ENCODE measurements at places on chromosomes 7 and 10. TPM values are rescaled to one million over a fixed set of nuclear protein-coding genes. Genes with fewer than 3 reads are reported as not detected.

GRCh38 chr7:74371381-74372341, 82.0 kb upstream of the GTF2IRD1 start:
- DNase-seq = peak; percentile 50

TMEM236 gene
- 0.16 TPM for total RNA-seq

GRCh38 chr7:155405399-155406318, 52.3 kb upstream of the EN2 start:
- no peak for DNase-seq

LCOR gene
- 110 TPM for total RNA-seq

CUL1 gene
- 60.2 TPM for total RNA-seq

- no peak for DNase-seq
Measured at GRCh38 chr7:128781126-128781525, 5.5 kb upstream of the OPN1SW start.

- no peak for DNase-seq
Measured at GRCh38 chr7:43313628-43314378, 201.4 kb downstream of the HECW1 start.

CCDC7 gene
- 146 TPM for total RNA-seq

- no peak for DNase-seq
Measured at GRCh38 chr7:22882106-22882505, 59.5 kb upstream of the TOMM7 start.

DNA sequence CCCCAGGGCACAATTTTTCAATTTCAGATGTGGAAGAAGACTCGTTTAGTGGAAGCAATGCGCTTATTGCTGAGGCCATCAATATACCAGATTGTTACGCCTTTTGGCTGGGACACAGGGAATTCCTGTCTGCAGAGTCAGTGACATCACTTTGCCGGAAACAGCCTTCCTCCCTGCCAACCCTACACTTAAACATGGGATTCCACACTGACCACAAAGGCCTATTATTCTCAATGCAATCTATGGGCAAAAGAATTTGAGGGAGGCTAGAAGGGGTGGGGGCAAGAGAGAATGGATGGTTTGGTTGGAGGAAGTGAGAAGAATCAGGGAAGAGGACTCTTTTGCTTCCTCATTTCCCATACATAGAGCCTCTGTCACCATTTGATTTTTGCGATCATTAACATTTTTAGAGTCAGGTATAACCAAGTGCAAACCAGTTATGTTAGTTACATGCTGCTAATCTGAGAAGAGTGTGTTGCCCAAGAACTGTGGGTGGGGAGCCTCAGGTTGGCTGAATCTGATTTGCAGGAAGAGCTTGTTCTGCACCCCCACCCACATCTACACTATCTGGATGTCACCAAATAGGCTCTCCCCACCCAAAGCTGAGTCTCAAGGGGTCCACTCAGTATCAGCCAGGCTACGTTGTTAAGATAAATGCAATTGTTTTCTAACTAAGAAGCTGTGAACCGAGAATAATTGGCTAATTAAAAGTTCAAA, 58.2 kb downstream of the ENTPD1 start:
- DNase-seq = no peak

- no peak for DNase-seq
Measured at GRCh38 chr7:136874393-136875032, 6.1 kb downstream of the CHRM2 start.

GRCh38 chr10:101388676-101389276, 34.8 kb downstream of the BTRC start:
- no peak for DNase-seq

AMPH gene
- 17.0 TPM for total RNA-seq

GRCh38 chr7:108404509-108405420, 51.5 kb downstream of the NRCAM start:
- no peak for DNase-seq

GRCh38 chr7:158246272-158246959, 341.2 kb downstream of the PTPRN2 start:
- DNase-seq = no peak

- no peak for DNase-seq
Measured at GRCh38 chr7:70338015-70338414, 739.7 kb downstream of the AUTS2 start.

- DNase-seq = no peak
Measured at GRCh38 chr10:33813415-33813814, 478.9 kb upstream of the NRP1 start.

DNA sequence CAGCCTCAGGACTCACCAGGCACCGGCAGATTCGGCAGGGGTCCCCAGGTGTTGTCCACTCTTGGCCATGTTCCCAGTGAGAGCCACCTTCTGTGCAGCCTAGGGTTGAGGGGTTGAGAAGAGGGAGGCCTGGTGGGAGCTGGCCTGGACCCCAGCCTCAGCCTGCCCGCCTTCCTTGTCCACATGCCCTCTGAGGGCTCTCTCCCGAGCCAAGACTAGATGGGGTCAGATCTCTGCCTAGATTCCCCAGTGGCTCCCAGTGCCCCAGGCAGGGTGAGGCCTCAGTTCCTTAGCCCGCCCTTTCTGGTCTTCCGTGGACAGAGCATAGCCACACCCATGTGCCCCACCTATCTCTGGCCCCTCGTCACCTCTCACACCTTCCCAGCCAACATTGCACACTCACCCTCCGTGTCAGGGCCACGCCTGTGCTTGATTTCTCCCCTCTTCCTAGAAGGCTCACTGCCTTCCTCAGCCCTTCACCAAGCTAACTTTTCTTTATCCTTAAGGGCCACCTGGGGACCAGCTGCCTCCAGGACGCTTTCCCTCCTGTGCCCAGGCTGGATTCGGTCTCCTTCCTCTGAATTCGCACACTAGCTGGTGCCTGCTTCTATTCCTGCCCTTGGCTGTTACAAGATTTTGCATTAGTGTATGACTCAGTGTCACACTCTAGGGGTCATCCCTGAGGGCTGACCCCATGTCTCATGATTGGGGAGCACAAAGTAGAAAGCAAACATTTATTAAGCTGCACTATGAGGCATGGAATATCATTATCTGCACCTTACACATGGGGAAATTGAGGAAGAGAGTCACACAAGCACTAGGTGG, 7.5 kb downstream of the KCP start:
- DNase-seq = no peak

DNA sequence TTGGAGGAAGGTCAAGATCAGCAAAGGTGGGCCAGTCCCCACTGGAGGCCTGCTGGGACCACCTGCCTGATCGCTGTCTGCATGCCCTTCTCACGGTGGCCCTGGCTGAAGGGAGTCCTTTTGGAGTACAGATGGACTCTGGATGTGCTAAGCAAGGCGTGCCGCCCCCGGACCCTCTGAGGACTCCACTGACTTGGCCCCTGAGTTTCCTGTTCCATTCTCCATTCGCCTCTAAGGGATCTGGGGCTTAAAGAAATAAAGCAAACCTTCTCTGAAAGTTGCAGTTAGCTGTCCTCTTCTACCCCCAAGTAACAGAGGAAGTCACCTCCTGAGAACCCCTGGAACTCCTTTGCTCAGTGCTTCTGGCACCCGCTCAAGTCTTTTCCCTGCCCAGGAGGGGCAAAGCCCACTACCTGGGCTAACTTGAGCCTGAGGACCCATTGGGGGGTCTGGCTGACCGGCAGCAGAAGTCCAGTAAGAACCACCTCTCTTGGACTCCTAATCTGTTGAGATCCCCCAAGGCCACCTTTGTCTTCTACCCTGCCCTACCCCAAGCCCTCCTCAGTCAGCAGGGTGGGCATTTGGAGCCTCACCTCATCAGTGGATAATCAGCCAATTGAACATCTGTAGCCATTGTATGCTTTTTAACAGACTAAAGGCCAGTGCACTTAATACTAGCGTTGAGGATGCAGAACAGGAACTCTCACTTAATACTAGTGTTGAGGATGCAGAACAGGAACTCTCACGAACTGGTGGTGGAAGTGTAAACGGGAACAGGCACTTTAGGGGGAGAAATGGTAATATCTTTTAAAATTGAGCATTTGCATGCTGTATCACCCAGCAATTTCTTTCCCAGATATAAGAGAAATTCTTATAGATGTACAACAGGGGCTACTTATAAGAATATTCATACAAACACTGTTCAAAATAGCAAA, 2.2 kb downstream of the TBATA start:
- no peak for DNase-seq

DNA sequence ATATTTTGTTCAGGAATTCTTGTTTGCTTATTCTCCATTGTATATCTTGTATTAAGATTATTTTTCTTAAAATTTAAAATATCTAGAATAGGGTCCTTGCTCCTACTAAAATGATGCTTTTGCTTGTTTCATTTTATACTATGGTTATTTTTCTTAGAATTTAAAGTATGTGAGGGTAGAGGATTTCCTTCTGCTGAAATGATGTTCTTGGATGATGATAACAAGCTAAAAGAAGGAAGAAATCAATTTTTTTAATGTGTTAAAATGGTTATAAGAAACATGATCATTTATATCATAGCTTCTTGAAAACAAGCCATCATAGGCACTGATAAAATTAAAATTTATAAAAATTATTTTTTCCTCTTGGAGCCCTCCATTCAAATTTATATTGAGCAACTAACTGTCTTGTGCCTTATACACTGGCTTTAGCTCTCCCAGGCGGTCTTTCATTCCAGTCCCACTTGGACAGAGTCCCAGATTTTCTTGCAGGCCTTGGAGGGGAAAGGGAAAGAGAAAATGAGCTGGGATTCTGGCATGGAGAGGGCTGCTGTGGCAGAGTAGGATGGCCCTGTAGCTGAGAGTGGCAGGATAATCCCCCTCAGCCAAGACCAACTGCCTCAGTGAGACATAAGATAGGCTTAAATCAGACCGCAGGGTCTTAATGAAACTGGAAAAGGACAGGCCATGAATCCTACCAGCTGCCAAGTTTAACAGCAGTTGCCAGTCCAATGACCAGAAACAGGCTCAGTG, 60.2 kb downstream of the DNAJB9 start:
- peak; percentile 13 for DNase-seq

- no peak for DNase-seq
Measured at GRCh38 chr10:130553826-130554225, 417.6 kb downstream of the GLRX3 start.

GRCh38 chr7:44967571-44968446, 11.0 kb downstream of the MYO1G start:
- no peak for DNase-seq

APBB1IP gene
- total RNA-seq = 0.94 TPM

GRCh38 chr10:129329385-129330055, 137.5 kb upstream of the MGMT start:
- DNase-seq = no peak

PAPOLB gene
- 0.94 TPM for total RNA-seq

PDZD7 gene
- total RNA-seq = 4.5 TPM

CHST3 gene
- total RNA-seq = 7.2 TPM

GRCh38 chr7:50462361-50462760, 12.2 kb upstream of the FIGNL1 start:
- DNase-seq = no peak

- DNase-seq = no peak
Measured at GRCh38 chr10:1650542-1651269, 86.6 kb downstream of the ADARB2 start.

DNA sequence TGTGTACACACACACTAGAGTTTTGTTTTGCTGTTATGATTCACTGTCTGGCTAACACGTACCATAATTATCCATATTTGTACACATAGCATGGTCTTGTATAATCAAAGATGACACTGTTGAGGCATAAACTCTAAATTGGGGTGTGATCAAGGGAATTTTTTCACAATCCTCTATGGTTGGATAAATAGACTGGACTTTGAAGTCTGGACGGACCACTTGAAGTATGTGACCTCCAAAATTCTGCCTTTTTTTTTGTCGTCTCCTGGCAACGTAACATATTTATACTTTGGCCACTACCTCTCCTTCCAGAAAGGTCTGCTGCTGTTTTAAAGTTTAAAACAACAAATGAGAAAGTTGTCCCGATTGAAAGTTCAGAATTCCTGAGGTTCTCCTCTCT, 193.4 kb downstream of the CACNB2 start:
- no peak for DNase-seq

OIT3 gene
- 0.47 TPM for total RNA-seq

GRCh38 chr7:65832281-65832680, 40.6 kb upstream of the VKORC1L1 start:
- no peak for DNase-seq

DNA sequence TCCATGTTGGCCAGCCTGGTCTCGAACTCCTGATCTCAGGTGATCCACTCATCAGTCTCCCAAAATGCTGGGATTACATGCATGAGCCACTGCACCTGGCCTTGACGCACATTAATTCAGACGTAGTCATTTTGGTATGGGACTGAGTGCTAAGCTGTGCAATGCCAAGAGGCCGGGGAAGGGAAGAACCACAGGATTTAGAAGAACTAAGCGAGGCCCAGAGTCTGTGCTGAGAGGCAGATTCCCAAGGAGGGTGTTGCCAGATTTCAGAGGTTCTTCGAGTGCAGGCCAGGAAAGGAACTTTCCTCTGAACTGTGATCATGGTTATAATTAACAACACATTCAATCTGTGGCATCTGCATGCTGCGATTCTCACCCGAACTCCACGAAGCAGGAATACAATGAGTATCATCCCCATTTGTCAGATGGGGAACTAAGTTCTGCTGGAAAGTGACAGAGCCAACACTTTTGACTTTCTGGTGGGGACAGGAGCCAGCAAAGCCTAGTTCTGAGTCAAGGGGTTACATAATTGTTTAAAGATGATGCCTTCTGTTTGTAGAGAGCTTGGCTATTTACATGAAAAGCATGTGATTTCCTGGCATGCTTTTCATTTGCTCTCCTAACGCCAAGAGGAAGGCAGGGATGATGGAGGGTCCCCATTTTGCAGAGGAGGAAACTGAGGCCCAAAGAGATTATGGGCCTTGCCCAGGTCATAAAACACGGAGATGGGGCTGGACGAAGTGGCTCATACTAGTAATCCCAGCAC, 6.2 kb upstream of the ZAN start:
- DNase-seq = no peak

DNA sequence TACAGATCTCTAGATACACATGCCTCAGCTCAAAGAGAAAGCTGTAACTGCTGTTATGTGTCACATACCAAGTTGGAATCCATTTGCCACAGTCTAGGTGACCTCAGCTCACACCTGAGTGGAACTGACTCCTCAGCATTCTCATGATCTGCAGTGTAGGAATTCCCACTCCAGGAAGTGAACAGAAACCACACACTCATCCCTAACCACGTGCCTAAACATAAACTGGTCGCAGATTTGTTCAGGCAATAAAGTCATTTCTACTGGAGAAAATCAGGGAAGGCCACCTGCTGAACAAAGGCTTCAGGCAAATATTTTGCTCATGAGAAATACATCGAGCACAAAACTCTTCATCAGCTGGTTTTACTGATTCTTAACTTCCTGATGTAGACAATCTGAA, 23.0 kb upstream of the ZMYND11 start:
- no peak for DNase-seq

DNA sequence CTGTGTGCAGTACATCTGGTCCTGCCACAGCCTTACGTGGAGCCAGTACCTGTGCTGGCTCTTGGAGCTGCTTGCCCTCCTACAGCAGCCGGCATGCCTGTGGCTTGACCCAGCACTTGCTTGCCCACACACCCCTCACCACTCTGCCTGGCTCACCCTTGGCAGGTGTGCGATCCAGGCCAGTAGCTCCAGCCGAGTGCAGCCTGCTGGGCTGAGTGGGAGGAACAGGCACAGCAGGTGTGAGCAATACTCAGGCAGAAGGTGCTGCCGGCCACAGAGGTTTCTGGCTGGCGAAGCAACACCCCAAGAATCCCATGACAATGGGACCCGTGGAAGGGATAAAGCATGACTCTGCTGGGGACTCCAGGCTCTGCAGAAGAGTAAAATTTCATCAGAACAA, 173.5 kb upstream of the ADCY1 start:
- no peak for DNase-seq

CAMK2B gene
- total RNA-seq = 96.1 TPM
